ENCODE measurements at places on chromosomes 5 and 9.

- no peak for DNase-seq
Measured at GRCh38 chr5:107154593-107154992, 516.1 kb downstream of the EFNA5 start.

- DNase-seq = no peak
Measured at GRCh38 chr9:92003308-92004044, 53.4 kb upstream of the ROR2 start.

DNA sequence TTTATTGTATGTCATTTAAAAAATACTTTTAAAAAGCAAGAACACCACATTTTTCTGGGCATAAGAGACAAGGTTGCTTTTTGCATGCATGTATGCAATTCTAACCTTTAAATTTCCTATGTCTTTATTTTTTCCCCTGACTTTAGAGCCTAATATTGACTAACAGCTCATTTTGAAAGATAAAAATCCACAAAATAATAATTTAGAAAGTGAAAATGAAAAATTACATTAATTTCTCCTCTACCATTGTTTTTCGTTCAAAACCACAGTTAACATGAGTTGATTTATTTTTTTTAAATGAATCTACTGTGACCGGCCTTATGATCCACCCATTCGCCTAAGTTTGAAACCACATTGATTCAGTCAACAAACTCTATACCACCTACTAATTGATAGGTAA is 137.5 kb upstream of the CDKN2B start:
- no peak for DNase-seq

- peak; percentile 83 for DNase-seq
Measured at GRCh38 chr5:73701566-73701965, 75.6 kb downstream of the ARHGEF28 start.

GRCh38 chr5:144531188-144531587 is 360.5 kb downstream of the KCTD16 start:
- no peak for DNase-seq

GRCh38 chr9:105818903-105819302 is 124.6 kb downstream of the TMEM38B start:
- no peak for DNase-seq

DNA sequence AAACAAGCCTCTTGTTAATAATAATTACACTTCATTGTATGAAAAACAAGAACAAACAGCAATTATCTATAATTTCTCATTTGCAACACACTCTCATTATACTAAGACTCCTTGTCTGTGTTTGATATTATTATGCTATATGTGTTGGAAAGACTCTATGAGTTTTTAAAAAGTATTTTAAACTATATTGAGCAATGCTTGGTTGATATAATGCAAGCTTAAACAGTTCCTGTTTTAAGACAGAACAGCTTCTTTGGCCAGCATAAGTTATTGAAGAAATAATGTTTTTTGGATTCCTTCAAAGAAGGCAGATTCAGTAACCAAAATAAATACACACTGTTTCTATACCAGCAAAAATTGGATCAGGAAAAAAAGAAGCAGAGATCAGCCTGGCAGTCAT is 871.4 kb downstream of the MAT2B start:
- no peak for DNase-seq

GRCh38 chr5:179727106-179727505 is 5.5 kb upstream of the MAML1 start:
- DNase-seq = no peak

GRCh38 chr9:72936679-72937078 is 16.2 kb downstream of the ALDH1A1 start:
- DNase-seq = no peak

DNA sequence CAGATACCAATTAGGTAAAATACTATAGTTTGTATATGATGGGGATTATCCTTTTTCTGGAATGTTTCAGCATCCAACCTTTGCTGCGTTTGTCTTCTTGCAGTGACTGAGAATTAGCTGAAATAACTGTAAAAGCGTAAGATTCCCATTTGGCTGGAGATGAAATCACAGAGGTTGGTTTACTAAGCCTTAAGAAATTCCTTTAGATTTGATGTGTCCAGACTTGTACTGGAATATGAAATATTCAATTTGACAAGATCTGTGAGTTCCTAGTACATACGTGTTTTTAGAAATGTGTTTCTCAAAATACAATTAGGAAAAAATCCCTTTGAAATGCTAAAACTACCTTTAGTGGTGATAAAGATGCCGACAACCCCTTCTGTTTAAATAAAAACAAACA is 286.0 kb upstream of the DMRT1 start:
- DNase-seq = no peak

DNA sequence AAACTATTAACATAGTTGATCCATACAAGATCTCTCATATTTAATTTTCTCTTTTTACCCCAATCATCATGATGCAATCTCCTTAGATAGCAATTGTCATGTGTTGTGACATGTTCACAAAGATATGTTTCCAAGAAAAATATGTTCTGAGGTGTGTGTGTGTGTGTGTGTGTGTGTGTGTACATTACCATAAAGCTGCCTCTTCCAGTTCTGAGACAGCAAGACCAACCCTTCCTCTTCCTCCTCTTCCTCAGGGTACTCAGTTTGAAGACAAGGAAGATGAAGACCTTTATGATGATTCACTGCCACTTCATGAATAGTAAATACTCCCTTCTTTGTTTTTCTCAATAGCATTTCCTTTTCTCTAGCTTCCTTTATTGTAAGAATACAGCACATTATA is 303.3 kb upstream of the PRDM9 start:
- DNase-seq = no peak

DNA sequence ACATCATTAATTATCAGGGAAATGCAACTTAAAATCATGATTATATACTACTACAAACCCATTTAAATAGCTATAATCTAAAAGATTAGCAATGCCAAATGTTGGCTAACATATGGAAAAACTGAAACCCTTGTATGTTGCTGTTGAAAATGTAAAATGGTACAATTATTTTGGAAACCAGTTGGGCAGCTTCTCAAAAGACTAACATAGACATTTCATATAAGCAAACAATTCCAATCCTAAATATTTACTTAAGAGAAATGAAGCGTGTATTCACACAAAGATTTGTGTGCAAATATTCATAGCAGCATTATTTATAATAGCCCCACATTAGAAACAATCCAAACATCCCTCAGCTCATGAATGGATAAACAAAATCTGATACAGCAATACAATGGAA is 106.2 kb downstream of the ADAMTS12 start:
- no peak for DNase-seq

DNA sequence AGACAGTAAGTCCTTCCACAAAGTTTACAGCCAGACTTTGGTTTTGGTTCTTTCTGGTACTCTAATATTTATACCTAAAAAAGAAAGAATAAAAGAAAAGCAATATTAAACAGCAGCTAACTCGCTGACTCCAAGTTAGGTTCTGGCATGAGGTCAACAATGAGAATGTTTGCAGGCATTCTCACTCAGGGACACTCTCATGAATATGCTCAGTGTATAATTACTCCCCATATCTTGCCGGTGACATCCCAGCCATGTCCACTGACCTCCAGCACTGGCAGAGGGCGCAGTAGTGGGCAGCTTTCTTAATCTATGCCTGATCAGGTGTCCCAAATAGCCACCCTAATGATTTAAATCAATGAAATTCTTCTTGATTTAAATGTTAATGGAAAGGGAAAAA is 151.5 kb downstream of the BNC2 start:
- DNase-seq = no peak

- no peak for DNase-seq
Measured at GRCh38 chr9:114038724-114039313, 39.3 kb downstream of the AMBP start.

- DNase-seq = no peak
Measured at GRCh38 chr9:79817438-79818004, 245.8 kb downstream of the TLE4 start.

- no peak for DNase-seq
Measured at GRCh38 chr9:105416840-105417239, 31.0 kb upstream of the FSD1L start.

DNA sequence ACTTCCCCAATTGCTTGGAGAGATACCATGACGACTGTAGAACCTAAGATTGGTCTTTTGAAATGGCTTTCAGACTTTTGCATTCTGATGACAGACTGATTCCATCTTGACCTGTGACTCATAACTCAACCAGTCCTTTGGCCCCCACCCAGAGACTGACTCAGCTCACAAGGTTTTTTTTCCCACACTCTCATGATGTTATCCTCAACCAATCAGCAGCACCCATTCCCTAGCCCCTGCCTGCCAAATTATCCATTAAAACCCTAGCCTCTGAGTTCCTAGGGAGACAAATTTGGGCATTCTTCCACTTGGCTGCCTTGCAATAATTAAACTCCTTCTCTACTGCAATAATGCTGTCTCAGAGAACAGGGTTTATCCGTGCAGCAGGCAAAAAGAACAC is 1263.3 kb upstream of the CDH9 start:
- DNase-seq = peak; percentile 7

DNA sequence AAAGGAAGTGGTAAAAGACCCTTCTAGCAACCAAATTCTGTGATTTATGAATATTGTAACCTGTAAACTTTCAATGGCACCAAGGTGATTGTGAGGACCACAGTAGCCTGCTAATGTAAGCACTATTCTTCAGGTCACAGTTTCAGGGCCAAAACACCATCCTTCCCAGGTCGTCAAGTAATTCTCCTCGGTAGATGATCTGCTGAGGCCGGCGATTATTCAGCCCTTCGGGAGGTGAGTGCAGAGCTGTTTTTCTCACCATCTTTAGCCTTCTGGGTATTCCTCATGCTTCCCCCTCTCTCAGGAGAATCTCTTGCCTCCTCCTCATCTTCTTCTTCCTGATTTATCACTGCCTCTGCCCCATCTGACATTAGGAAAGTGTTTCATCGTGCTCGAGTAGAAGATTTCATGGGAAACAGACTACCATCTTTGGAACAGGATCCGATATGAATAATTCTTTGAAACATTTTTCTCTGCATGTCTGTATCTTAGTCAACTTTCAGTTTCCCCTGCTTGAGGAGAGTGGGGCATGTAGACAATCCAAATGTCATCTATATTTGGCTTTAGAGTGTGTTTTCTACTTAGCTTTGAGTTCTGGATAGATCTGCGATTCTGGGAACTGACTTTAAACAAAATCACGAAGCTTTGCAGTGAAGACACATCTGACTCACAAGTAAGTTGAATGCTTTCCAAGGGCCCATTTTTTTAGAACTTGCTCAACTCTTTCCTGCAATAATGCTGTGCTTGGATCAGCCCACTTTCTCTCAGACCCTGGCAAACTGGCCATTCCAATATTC is 173.9 kb downstream of the AOPEP start:
- DNase-seq = peak; percentile 18

- DNase-seq = no peak
Measured at GRCh38 chr9:107208121-107208520, 75.0 kb upstream of the RAD23B start.

GRCh38 chr5:138705007-138705406 is 48.2 kb upstream of the CTNNA1 start:
- DNase-seq = no peak

DNA sequence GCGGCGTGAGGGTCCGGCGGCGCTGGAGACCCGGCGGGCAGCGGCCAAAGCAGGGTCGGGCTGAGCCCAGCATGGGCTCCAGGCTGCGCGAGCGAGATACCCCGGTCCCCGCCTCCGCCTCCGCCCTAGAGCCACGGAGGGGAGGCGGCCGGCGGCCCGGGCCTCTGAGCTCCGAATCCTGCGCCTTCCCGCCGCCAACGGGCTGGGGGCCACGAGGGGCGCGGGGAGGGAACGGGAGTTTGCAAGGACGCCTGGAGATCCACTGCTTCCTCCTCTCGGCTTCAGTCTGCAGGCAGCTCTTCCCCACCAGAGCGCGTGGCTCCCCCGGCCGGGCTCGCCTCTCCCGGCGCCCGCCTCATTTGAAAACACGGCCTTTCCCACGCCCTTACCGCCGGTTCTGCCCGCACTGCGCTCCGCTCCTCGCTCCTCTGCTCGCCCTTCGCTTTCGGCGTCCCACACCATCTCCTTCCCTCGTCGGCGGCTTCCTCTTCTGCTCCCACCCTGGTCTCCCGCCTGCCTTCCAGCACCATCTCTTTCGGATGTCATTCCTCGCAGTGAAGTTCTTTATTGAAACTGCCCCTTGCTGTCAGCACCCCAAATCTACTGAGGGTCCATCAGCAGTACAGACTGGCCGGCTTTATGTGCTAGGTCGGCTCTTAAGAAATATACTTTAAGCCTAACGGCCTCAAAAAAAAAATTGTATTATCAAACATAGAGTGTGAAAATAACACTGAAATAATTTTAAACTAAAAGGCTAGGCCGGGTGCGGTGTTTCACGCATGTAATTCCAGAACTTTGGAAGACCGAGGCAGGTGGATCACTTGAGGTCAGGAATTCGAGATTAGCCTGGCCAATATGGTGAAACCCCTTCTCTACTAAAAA is 105.0 kb upstream of the FAM120A start:
- DNase-seq = peak; percentile 21

- peak; percentile 13 for DNase-seq
Measured at GRCh38 chr9:110874963-110875674, 163.2 kb downstream of the LPAR1 start.

GRCh38 chr5:33834334-33834733 is 57.5 kb downstream of the ADAMTS12 start:
- no peak for DNase-seq

DNA sequence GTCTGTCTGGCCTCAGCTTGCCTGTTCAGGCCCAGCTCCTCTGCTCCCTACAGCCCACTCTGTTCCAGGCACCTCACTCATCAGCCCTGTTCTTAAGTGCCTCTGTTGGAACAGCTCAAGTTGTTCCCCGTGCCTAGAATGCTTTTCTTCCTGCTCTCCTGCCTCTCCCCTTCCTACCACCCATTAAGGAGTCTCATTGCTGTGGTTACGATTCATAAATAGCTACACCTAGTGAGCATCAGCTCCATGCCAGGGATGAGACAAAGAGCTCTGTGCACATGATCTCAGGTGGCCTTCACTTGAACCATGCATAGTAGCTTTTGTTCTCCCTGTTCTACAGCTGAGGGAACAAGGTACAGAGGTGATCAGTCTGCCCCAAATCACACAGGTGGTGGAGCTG is 54.3 kb downstream of the PSD2 start:
- no peak for DNase-seq

DNA sequence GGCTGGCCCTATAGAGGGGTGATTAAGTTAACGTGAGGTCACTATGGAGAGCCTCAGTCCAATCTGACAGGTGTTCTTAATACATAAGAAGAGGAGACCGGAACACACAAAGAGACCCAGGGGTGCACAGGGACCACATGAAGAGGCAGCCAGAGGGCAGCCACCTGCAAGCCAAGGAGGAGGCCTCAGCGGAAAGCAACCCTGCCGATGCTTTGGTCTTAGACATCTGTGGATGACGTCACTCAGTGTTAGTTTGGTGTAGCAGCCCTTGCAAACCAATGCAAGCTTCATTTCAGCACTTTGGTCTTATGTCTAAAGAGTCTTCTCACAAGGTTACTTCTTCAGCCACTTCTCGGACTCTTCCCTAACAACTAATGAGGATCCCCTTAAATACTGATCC is 47.6 kb upstream of the GRHPR start:
- no peak for DNase-seq

- DNase-seq = no peak
Measured at GRCh38 chr5:129915415-129915814, 11.2 kb downstream of the CHSY3 start.

DNA sequence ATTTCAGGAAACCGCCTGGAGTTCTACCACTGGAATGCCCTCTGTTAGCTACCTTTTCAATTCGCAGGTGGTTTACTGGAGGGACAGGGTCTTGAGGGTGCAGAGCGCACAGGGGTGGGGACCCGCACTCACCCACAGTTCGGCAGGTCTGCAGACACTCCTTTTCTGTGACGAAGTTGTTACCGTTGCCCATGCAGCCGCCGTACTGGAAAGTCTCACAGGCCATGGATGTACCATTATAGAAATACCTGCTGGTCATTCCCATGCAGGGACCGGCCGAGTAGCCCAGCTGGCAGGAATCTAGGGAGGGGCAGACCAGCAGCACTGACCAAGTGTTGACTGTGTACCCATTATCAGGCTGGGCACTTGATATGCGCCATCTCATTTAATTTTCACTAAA is 16.8 kb downstream of the AMBP start:
- DNase-seq = no peak
